ENCODE measurements at places on chromosomes 4 and X.

DNA sequence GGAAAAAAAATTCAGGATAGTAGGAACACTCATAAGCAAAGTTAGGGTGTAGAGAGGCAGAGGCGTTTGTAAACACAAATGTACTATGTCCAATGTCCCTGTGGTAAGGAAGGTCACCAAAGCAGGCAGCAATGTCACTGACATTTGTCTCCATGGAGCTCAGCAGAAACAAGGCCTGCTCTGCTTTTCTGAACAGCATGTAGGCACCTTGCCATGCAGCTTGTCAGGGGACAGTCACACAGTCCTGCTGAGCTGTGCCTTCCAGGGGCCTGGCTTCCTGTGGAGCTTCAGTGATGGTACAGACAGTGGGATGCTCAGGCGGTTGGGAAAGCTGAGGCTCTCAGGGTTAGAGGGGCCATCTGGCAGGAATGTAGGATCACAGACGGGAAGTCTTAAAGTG, 74.5 kb upstream of the HS3ST1 start:
- no peak for DNase-seq

DNA sequence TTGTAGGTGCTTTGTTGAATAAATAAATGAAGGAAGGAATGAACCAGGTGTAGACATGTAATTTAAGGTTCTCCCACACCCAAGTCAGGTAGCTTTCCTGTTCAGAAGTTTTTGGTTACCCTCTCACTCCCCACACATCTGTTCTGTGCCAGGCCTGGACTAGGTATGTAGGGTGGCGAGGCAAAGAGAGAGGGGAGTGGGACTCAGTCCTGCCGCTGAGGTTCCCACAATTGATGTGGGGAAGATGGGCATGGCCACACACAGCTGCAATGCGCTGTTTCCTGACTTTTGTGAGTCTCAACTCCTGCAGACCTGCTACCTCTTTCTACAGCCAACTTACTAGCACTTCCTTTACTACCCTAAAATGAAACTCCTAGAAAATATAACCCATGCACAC, 88.9 kb downstream of the RTL5 start:
- DNase-seq, result no peak

- no peak for DNase-seq
Measured at GRCh38 chr4:31045151-31045550, 325.0 kb downstream of the PCDH7 start.

- DNase-seq, result no peak
Measured at GRCh38 chrX:115642895-115643530, 82.0 kb downstream of the PLS3 start.

GRCh38 chr4:169611991-169612870, at the start of gene NEK1:
TSS of gene NEK1 (minus strand) at chr4:169612583. CDS start at chr4:169602630, 9,953 bp downstream.
- DNase-seq, result peak; percentile 84

- no peak for DNase-seq
Measured at GRCh38 chr4:99403380-99404184, 31.6 kb downstream of the ADH7 start.

GRCh38 chr4:26192899-26193869, 127.6 kb upstream of the RBPJ start:
- DNase-seq, result no peak

DNA sequence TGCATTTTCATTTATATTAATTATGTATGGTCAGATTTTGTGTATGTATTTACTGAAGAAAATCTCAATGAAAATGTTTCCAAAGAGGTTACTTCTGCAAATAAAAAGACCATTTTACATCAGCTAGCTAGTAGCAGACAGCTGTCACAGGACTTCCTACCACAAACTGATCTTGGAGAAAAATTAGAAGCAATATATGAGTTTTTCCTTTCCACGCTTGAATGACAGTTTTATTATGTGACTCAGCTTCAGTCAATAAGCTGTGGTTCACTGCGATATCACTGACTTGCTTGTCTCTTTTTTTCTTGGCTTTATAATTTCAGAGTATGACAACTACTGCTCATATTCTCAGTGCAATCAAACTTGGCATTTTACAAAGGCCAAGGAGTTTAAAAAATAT, 787.4 kb upstream of the GALNTL6 start:
- no peak for DNase-seq

GRCh38 chr4:45423896-45424295, 697.5 kb upstream of the GNPDA2 start:
- no peak for DNase-seq

- DNase-seq, result no peak
Measured at GRCh38 chr4:155392481-155393184, 15.9 kb upstream of the MAP9 start.

GRCh38 chrX:72624194-72624593, 51.6 kb upstream of the HDAC8 start:
- no peak for DNase-seq

DNA sequence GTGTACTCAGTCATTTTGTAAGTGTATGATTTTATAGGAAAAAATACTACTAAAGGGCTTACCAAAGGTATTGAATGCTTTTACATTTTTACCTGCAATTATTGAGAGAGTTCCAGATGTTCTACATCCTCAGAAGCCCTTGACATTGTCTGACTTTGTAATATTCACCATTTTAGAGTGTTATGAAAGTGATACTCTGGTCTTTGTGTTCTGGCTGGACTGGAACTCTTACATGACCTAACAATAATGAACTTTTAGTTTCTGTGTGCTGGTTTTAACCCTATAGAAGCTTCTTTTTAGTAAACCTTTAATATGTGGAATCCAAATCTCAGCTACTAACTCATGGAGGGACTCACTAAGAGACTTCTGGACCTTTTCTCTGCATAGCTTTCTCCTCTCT, 478.8 kb upstream of the SPANXN1 start:
- no peak for DNase-seq

GRCh38 chr4:67573193-67573592, 14.7 kb downstream of the STAP1 start:
- DNase-seq, result no peak

DNA sequence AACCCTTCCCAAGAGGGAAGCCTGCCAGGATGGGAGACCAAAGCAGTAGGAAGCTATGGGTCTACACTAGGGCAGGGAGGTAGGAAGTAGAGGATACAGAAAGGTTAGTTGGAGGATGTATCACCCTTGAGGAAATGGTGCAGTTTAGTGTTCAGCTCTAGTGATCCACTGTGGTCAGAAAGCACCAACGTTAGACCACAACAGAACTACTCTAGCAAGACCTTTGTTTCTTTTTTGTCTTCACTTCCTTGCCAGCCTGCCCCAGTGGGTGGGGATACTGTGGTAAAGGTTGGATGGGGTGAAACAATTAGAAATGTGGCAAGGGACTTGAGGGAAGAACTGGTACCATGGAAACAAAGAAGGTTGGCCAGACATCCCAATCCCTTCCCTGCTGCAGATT, 83.3 kb downstream of the DDIT4L start:
- DNase-seq, result no peak

DNA sequence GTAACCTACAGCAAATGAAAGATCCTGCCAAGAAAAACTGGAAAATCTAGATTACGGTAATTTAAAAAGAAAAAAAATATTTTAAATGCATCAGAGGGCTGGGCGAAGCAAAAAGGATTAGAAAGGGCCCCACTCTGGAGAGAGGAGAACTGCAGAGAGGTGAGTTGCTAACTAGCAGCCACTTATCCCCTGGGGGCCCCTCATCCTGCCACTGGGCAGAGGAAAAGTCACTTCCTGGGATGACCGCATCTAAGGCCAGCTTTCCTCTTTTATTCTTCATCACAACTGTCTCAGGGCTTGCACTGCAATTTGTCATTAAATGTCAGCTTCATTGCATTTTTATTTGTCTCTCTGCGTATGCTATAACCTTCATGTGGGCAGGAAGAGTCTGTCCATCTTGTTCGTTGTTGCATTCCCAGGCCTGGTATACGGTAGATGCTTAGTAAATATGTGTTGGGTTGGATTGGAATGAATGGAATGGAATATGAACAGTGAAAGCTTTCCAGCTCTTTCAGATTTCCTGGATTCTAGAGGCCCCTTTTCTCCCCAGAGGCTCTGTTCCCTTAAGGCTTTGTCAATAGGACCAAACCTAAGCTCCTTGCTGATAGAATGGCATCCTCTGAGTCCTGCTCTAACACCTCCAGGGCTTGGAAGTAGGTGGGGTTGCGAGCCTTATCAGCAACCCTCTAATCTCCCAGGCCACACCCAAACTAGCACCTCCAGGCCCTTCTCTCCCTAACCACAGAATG, 58.9 kb downstream of the TLR10 start:
- no peak for DNase-seq

- no peak for DNase-seq
Measured at GRCh38 chr4:43763029-43763610, 685.5 kb downstream of the KCTD8 start.

- DNase-seq, result no peak
Measured at GRCh38 chr4:157882901-157883300, 289.9 kb downstream of the GASK1B start.
